GM18507 (cell line): ENCODE measurements at places on chromosomes 5 and 9.

DNA sequence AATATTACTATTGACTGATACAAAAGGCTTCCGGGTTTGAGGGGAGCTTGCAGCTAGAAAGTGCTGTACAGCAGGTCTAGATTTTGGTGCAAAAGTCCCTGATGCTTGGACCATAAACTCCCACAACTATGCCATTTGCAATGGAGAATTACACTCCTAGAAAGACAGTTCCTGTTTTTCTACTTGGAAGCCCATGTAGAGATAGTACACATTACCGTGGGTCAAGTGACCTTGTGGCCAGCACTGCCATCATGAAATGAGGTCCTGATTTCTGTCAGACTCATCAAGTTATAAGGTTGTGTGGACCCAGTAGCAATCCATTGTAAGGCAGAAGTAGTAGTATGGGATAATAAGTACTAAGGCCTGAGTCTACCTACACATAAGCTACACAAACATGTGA, 42.8 kb upstream of the TNFSF8 start:
- DNase-seq: no peak

DNA sequence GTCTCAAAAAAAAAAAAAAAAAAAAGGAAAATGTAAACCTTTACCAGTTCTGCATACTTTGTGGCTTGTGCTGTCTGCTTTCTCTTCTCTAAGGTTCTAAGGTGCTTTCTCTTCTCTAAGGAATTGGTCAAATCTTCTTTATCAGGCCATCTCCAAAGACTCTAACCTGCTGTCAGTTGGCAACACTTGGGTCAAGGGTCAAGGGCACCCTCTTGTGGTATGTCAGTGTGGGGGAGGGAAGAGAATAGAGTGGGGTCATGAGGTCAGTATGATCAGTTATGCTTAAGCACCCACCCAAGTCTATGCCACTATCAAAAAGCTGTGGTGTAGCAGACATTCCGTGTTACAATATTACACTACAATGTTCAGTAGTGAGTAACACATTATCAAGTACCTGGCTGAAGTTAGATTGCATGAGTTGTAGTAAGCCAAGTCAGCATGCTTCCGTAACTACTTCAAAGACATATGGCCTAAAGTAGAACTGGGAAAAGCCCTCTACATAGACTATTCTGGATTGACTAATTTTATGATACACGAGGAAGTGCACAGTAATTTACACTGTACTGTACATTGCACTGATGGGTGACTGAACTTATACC, 25.0 kb upstream of the CCL28 start:
- no peak for DNase-seq

DNA sequence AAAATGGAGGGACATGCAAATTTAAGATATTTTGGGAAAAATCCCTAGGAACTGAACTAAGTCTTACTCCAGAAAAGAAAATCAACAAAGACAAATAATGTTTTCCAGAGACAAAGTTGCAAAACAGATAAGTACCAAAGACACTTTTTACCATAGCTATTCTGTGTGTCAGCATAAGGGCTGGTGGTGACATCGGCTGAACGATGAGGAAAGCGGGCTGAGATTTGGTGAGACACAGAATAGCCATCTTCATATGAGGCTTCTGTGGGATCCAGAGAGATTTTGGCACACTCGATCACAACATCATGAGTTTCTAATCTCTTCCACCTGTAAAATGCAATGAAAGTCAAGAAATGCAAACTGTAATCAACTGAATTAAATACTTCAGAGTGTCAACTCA, 32.3 kb downstream of the TSC1 start:
- DNase-seq: no peak

DNA sequence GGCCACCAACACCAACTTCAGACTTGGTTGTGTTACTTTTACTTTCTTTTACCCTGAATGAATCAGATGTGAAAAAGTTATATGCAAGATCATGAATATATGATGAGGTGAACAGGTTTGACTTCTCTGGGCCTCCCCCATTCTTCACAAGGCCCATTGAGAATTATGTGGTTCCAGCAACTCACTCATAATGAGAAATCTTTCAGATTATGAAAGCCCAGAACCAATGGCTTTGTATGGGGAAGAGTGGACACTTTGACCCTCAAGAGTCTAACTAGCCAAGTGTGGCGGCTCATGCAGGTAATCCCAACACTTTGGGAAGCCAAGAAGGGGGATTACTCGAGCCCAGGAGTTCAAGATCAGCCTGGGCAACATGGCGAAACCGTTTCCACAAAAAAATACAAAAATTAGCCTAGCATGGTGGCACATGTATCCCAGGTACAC, 16.1 kb upstream of the LNPEP start:
- DNase-seq: no peak

GRCh38 chr9:16138561-16139491, 586.0 kb downstream of the CCDC171 start:
- no peak for DNase-seq

- DNase-seq: no peak
Measured at GRCh38 chr5:165370794-165371193, 1865.4 kb downstream of the MAT2B start.

DNA sequence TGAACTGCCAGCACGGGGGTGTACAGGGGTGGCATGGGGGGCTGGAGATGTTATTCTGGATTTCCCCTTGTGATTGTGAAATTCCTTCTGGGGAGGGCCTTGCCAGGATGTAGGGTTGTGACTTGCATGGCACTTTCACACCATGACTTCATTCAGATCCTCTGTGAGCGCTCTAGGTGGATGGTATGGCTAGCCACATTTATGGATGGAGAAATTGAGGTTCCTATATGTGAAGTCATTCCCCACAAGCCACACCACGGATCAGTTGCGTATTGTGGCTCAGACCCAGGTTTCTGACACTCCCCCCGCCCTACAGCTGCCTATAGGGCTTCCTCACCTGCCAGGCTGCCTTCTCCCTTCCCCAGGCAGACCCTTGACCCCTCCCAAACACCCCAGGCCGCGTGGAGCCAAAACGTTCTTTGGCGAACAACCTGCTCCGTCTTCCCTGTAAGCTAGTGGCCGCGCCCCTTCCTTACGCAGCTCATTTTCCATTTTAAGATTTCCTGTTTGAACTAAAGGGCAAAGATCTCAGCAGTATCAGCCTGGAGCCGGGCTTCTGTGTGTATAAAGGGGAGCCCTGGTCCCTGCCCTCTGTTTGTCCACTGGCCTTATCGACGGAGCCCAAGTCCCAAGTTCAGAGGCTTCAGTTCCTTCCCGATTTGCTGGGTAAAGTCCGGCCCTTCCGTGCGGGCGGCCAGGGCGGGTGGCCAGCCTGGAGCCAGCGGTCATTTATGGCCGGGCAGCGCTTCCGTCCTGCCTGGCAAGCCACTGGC, 97.8 kb upstream of the KLF4 start:
- no peak for DNase-seq

- DNase-seq: no peak
Measured at GRCh38 chr9:86052556-86053468, 46.5 kb downstream of the GOLM1 start.

DNA sequence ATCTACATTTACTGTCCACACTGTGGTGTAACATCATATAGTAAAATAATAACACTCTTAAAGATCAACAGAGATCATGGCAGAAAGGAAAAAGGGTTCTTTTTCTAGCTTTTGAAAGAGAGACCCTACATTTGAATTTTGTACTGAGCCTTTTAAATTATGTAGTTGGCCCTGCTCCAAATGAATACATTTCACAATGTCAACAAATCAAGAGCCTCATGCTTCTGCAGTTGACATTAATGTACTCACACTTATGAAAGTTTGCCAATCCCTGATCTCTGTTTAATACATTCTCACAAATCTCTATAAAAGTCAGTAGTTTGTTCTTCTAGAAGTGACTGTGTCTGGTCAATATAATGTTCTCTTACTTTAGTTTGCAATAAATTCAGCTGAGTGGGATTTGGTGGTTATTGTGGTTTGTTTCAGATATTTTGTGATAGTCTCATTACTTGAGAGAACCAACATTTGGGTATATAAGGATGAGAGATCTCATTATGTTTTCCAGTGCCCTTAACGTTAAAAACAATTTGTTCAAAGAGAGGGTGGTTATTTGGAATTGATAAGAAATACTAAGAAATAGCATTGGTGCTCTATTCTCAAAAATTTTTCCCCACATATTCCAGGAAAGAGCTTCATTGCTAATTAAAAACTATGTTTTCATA, 277.8 kb upstream of the FTMT start:
- DNase-seq: no peak

- no peak for DNase-seq
Measured at GRCh38 chr5:104533498-104533897, 970.9 kb upstream of the NUDT12 start.

DNA sequence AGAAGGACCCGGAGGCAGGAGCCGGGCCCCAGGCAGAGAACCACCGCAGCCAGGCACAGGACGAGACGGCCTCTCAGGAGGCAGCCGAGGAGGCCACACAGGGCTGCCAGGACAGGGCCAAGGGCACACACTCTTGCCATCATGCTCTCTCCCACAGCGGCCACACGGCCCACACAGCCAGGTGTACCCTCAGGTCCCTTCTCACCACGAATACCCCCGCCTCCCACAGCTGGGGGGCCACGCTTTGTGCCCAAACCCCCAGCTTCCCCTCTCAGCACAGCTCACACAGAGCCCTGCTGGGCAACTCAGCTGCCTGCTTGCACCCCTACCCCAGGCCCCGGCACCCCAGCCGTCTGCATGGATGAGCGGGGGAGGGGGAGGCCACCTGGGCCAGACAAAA, 5.3 kb downstream of the SSNA1 start:
- DNase-seq: no peak

- DNase-seq: no peak
Measured at GRCh38 chr9:107172979-107173347, 110.1 kb upstream of the RAD23B start.

DNA sequence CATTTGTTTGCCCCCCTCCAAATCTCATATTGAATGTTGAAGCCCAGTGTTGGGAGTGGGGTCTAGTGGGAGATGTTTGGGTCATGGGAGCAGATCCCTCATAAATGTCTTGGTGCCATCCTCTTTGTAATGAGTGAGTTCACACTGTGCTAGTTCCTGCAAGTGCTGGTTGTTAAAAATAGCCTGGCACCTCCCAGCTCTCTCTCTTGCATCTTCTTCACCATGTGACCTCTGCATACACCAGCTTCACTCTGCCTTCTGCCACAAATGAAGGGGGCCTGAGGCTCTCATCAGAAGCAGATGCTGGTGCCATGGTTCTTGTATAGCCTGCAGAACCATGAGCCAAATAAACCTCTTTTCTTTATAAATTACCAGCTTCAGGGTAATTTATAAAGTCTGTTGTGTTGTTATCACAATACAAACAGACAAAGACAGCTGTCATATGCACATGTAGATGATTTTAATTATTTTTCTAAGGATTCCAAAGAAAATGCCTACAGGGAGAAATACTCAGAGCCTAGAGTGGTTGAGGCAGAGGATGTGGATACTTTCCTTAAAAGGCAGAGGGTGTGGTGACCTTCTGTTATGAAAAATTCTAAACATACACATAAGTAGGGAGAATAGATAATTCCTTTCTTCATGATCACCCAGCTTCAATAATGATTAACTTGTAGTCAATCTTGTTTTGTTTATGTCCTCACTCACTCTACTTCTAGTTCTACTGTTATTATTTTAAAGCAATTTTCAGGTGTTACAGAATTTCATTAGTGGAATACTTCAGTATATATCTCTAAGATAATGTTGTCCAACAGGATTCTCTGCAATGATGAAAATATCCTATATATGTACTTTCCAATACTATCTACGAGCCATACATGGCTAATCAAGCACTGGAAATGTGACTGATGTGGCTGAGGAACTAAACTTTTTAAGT, 75.1 kb upstream of the RANBP6 start:
- no peak for DNase-seq
